ENCODE measurements at places on chromosomes 2 and 18. TPM values are rescaled to one million over a fixed set of nuclear protein-coding genes. Genes with fewer than 3 reads are reported as not detected.

GRCh38 chr2:215900843-215901242 is 112.5 kb downstream of the MREG start:
- DNase-seq, result no peak

The FRZB gene
- 13.8 TPM for total RNA-seq

- no peak for DNase-seq
Observed at GRCh38 chr18:59159986-59160385, 20.3 kb downstream of the SEC11C start.

GRCh38 chr18:44424645-44425035 is 256.0 kb upstream of the SETBP1 start:
- no peak for DNase-seq

GRCh38 chr18:48455555-48456478 is 46.6 kb upstream of the ZBTB7C start:
- DNase-seq, result no peak

The DQX1 gene
- not detected for total RNA-seq

- no peak for DNase-seq
Observed at GRCh38 chr2:56709181-56709580, 525.4 kb downstream of the CCDC85A start.

GRCh38 chr2:120564213-120565094 is 171.2 kb upstream of the GLI2 start:
- DNase-seq, result peak; percentile 71

The KIF1A gene
- total RNA-seq, result 60.0 TPM

DNA sequence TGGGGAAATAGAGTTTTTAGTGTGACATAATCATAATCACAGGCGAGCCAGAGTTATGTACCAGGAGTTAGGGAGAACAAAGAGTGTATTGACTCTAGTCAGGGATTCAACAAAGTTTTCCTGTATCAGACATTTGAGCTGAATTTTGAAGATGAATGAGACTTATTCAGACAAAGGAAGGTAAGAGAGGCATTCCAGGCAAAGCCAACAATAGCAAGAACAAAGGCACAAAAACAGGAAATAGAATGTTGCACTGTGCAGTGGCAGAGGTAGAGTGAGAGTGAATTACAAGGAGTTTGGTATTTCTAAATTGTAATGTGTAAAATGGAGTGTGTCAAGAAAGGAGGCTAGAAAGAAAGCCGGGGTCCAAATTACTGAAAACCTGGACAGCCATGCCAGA is 156.2 kb downstream of the CCDC148 start:
- no peak for DNase-seq

The RAMP1 gene
- 176 TPM for total RNA-seq

DNA sequence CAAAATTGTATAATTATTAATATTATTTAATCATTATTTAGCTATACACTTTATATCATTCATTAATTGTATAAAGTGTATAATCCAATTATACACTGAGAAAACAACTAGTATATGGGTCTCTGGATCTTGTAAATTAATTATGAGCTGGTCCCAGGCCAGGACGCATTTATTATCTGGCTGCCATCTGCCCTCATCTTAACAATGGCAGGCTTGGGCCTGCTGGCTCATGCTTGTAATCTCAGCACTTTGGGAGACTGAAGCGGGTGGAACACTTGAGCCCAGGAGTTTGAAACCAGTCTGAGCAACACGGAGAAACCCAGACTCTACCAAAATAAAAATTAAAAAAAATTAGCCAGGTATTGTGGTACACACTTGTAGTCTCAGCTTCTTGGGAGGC is 502.2 kb upstream of the NRXN1 start:
- no peak for DNase-seq

GRCh38 chr2:1836321-1836860 is 92.1 kb upstream of the PXDN start:
- no peak for DNase-seq

GRCh38 chr2:119415630-119416029 is 16.0 kb upstream of the TMEM37 start:
- no peak for DNase-seq

GRCh38 chr18:50272568-50272967 is 6.3 kb upstream of the CFAP53 start:
- DNase-seq, result no peak

DNA sequence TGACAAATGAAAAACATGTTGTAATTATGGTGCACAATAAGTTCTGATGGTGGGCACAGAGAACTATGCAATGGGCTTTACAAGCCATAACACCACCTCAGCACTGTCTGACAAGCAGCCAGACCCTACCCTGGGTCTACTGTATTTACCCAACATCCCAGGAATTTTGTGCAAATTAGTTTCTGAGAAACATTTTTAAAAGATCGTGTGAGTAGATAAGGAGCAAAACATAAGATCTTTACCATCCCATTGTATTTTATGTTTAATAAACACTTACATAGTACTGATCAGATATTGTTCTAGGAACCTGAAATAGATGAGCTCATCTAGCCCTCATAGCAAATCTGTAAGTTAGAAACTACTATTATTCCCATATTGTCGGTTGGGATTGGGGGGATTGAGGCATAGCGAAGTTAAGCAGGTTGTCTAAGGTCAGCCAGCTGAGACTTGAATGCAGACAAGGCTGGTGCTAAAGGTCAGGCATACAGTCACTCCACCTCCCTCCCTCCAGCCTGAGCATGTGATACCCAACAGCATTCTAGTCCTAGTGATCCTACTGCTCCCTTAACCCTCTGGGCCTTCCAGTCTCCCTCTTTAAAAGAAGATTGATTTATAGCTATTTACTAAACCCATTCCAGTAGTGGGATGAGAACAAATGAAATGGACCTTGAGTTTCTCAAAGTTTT is 67.4 kb upstream of the STAM2 start:
- DNase-seq, result no peak

DNA sequence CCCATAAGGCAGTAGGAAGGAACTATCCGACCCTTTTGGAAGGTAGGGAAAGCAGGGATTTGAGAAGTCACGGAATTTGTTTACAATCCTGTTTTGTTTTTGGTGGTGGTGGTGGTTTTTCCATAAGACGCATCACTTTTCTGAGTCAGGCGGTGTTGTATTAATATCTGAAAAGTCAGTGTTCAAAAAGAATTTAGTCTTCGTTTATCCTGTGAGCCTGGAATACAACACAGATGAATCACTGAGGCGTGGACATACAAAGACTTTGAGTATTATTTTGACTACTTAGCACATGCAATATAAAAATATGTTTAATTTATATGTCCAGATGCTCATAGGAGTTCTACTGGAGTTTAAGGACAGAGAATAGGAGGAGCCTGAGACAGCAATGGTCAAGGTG is 785 bp downstream of the ZNF892 start:
- no peak for DNase-seq

DNA sequence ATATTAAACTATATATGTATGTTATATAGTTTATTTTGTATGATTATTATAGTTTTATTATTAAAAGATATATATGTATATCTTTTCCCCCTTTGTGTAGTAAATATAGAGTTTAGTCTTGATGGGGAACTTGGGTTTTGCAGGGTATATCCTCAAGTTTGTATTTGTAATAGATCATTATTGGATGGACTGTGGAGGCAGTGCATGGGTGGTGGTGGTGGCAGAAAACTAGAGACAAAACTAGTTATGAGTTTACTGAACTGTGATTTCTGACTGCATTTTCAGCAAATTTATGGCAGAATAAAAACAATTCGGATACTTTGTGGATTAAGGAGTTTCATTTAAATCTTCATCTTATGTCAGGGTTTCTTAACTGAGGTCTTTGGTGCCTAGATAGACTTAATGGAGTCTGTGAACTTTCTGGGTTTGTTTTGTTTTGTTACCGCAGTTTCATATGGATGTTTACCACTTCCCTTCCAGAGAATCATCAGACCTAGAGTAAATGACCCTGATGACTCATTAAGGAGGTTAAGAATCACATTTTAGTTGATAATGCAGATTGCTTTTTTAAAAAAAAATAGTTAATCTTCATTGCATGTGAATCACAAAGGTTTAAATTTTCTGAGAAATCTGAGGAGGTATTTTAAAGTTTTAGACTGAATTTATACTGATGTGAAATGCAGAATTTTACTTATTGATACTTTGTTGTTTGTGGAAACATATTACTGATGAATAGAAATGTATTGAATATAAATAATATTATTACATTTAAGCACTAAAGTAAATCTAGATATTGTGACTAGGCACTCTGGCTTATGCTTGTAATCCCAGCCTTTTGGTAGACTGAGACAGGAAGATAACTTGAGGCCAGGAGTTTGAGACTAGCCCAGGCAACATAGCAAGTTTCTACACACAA is 14.5 kb downstream of the EPC2 start:
- DNase-seq, result no peak

GRCh38 chr2:131641414-131642206 is 113.9 kb downstream of the CCDC74A start:
- no peak for DNase-seq

DNA sequence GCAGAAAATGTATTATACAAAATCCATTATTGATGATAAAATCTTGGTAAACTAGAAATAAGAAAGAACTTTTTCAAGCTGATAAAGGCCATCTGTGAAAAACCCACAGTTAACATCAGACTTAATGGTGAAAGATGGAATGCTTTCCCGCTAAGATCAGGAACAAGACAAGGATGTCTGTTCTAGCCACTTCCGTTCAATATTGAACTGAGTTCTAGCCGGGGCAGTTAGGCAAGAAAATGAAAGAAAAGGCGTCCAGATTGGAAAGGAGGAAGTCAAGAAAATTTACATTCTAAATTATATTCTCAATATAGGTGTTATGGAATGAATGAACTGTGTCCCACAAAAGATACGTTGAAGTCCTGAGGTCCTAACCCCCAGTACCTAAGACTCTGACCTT is 39.1 kb upstream of the DTNB start:
- no peak for DNase-seq

The LAMA1 gene
- 3.9 TPM for total RNA-seq

DNA sequence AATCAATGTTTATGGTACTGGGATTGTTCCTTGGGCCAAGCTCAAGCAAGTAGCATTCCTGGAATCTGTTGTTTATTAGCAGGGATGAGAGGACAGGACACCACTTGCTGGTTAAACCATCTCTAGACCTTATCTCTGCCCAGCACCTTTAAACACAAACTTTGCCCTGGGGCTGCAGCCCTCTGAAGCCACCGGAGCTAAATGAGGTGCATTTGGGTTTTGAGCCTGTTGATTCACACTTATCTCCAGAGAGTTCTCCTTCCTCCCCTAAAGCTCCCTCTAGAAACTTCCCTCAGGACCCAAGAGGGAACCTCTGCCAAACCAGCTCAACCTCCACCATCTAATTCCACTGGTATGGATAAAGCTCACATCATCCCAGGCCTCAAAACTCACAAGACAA is 94.8 kb upstream of the EPAS1 start:
- DNase-seq, result no peak

The PID1 gene
- total RNA-seq, result 1.8 TPM

- DNase-seq, result no peak
Observed at GRCh38 chr2:238106339-238106697, 6.2 kb downstream of the ESPNL start.

DNA sequence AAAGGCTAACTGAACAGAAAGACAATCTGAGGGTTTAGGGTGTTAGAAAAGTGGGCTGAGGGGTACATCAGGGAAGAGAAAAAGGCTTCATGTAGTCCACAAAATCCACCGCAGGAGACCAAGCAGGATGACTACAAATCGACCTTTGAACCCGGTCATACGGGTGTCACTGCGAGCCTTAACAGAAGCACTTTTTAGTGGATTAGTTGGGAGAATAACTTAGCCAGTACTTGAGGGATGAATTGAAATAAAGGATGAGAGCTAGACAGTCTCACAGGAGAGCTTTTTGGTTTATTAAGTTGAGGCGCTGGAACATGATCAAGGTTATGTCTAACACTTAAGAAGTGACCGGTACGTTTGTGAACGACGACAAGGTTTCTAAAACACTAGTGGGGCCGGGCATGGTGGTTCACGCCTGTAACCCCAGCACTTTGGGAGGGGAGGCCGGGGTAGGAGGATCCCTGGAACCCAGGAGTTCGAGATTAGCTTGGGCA is 217.7 kb downstream of the MCFD2 start:
- no peak for DNase-seq

The FNDC4 gene
- total RNA-seq, result 17.4 TPM

DNA sequence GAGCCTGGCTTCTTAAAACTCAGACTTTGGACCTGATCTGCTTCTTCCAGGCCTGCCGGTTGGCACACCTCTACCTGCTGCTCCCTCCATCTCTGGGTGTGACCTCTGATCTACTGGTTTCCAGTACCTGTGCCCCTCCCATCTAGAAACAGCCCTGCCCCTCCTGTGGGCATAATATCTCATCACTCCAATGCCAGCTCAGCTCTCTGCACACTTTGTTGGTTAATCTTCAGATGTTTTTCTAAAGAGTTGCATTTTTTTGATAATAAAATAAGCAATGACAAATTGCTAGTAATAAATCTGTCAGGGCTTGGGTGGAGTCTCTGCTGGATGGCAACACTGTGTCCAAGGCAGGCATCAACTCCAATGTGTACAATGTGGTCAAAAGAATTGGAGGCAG is 89.6 kb upstream of the PPP1CB start:
- no peak for DNase-seq

GRCh38 chr2:199751492-199752120 is 99.4 kb downstream of the FTCDNL1 start:
- no peak for DNase-seq

DNA sequence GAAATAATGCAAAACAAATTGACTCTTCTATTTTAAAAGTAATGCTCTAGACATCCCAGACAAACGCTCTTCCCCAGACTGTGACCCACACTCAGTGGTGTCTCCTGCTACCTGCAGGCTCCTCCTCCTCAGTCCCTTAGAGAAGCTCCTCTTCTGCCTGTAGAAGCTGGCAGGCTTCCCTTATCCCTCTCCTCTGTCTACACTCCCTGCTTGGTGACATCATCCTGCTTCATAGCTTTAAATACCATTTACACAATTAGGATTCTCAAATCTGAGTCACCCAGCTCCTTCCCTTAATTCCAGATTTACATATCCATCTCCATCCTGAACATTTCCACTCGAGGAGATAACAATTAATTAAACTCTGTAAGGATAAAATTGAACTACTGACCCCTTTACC is 167.9 kb downstream of the FBXO15 start:
- no peak for DNase-seq

- no peak for DNase-seq
Observed at GRCh38 chr2:234816056-234816455, 135.8 kb upstream of the SH3BP4 start.

DNA sequence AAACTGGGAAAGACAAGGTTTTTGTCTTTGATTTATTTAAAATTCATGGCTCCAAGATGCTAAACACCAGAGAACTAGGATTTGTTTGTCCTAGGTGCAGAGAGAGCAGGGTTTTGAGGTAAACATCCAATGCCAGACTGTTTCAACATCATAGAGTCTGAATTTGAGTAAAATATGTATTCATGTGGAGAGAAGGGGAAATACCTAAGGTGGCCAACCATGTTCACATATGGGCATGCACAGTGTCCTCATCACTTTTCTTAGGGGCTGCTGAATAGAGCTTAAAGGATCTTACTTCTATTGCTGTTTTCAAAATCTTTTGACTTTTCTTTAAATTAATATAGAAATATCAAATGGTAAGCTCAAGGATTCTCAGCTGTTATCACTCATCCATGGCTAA is 287.0 kb upstream of the CCDC68 start:
- no peak for DNase-seq

DNA sequence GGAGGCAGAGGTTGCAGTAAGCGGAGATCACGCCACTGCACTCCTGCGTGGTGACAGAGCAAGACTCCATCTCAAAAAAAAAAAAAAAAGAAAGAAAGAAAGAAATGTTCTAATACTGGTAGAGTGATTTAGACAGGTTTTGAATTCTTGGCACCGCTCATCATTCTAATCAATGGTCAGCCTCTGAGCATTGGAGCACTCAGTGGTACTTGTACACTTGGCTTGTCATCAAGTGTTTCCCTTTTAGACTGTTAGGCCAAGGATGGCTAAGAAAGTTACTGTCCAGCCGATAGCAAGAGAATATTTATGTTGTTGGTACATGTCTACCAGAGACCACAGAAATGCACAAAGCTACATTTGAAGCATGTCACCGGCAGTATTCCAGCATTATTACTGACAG is 444.1 kb upstream of the RAB12 start:
- DNase-seq, result no peak
